ENCODE measurements at places on chromosomes 7 and 10.

DNA sequence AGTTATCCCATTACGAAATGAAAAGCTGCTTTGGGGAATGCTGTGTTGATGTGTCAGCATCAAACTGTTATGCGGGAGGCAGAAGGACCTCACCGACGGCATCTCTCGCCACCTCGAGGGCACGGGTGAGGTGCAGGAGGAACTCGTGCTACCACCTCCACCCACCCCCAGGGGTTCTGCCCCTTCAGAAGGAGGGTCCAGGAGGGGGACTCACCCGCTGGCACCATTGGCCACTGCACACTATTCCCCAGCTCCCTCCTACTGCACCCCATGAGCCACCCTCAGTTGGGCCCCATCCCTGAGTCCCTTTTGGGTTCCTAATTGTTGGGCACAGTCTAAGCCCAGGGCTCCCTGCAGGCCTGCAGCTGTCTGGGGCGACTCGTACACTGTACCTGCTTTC lies 236.6 kb downstream of the PTPRN2 start:
- no peak for DNase-seq

DNA sequence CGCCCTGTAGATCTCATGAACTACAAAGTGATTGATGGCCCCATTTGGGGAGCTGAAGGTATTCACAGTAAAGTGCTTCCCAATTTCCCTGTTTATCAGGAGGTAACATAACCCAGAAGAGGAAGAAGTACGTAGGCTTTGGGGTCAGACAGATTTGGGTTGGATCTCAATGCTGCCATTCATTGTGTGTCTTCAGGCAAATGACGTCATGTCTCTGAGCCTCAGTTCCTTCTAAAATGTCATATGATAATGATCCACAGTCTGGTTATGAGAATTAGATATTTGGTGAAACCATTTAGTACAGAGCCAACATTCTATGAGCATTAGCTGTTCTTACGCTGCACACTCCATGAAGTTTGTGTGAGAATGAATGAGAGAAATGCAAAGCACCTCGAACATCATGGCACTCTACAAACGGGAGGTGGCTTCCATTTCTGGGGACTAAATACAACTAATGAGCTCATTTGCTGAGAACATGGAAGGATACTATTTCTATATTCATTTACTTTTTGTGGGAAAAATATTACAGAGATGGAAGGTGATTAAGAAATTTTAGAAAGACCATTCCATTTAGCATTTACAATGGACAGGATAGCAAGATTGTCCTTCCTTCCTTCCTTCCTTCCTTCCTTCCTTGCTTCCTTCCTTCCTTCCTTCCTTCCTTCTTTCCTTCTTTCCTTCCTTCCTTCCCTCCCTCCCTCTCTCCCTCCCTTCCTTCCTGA lies 13.8 kb upstream of the JCAD start:
- no peak for DNase-seq

- DNase-seq = no peak
Measured at GRCh38 chr10:26430641-26431163, 7.4 kb upstream of the APBB1IP start.

- DNase-seq = no peak
Measured at GRCh38 chr10:32909456-32909855, 48.6 kb downstream of the ITGB1 start.

- DNase-seq = no peak
Measured at GRCh38 chr7:48084727-48085432, 4.2 kb upstream of the UPP1 start.

DNA sequence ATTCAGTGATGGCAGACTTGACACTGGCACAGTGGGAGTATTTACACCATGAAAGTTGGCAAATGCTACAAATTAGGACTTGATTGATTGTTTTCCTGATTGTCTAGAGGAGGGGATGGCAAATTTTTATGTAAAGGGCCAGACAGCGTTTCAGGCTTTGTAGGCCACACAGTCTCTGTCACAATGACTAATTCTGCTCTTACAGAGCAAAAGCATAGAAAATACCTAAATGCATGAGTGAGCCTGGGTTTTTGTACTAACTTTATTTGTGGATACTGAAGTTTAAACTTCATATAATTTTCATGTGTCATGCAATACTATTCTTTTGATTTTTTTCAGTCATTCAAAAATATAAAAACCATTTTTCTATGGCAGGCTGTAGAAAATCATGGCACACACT lies 9.0 kb upstream of the ARMS2 start:
- DNase-seq = no peak

DNA sequence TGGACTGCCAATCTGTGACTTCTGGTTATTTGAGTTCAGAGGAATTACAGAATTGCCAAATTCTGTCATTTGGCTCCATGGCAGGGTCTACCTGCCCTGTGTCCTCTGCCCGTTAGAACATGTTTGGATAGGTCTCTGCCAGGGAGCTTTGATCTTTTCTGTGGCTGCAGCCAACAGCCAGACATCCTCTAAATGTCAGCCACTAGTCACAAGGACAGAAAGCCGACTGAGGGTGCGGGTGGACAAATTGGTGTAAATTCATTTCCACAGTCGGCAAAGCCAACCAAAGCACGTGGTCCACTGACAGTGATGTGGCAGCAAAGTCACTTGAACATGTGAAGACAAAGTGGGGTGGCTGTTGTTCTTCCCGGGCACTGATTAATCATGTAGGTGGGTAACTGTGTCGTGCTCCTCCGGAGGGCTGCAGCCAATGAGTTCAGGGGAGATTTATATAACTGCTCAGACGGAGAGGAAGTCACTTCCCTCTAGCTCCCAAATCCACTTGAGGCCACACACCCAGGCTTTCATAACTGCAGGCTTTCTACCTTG lies 26.7 kb upstream of the CAMK1D start:
- no peak for DNase-seq

- no peak for DNase-seq
Measured at GRCh38 chr10:118210276-118210675, 131.8 kb downstream of the FAM204A start.

- no peak for DNase-seq
Measured at GRCh38 chr7:101402081-101402779, 39.6 kb downstream of the COL26A1 start.

GRCh38 chr10:121524157-121524817 lies 74.0 kb downstream of the FGFR2 start:
- DNase-seq = no peak

GRCh38 chr7:7769710-7770627 lies 51.6 kb upstream of the RPA3 start:
- DNase-seq = no peak

DNA sequence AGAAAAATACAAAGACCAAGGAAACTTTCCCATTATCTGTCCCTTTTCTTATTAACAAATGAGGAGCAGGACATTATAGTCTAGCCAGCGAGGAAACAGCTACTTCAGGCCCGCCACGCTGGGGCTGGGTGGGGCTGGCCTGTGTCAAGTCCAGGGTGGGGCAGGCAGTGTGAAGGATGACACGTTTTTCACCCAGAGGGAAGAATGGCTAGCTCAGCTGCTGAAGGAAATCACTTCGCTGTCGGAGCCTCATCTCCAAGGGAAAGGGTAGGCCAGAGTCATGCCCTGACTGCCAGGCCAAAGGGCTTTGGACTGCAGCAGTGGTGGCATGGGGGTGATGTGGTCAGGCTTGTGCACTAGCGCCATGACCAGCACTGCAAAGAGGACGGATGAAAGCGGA lies 24.4 kb downstream of the COL13A1 start:
- DNase-seq = no peak

DNA sequence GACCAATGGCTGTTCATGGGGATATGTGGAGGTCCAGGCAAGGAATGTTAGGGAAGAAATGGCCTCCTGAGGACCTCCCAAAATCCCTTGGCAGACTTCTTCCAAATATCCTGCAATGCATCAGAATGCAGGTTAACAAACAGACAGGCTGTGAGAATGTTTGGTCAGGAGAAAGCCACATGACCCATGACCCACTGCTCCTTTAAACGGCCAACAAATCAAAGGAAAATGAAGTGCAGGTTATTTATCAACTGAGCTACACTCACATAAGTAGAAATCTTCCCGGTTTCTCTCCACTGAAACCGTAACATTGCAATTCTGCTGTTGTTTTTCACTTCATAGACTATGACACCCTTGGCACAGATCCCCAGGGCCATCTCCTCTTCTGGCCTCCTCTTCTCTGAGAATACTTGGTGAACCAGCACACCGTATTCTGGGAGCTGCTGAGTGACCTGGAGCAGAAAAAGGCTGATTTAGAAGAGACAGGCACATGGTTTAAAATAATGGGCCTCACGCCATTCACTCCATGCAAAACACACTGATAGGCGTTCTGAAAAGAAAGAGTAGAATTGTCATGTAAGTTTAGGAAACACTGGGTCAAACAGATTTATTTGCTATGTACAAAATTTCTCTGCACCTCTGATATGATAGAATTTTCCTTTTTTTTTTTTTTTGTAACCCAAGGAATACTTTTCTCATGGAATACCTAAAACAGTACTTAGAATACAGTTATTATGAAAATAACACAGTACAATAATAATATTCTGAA lies 67.8 kb downstream of the FRMPD2 start:
- no peak for DNase-seq

GRCh38 chr7:14521183-14521582 lies 381.4 kb downstream of the DGKB start:
- no peak for DNase-seq

DNA sequence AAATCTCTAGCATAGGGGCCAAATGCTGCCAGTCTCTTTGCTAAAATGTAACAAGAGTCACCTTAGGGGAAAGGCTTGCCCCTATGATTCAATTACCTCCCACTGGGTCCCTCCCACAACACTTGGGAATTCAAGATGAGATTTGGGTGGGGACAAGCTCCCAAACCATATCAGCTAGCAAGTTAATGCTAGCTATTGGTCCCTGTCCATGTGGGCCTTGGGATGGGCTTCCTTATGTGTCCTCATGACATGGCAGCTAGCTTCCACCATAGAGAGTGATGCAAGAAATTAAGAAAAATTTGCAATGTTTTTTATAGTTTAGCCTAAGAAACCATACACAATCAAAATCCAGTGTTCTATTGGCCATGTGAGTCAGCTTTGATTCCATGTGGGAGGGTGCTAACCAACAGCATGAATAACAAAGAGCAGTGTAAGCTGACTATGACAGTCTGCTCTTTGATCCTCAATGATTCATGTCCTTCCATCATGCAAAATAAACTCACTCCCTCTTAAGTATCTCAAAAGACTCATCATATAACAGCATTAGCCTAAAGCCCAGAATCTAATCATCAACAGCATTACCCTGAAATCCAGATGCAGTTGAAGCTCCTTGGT lies 21.7 kb upstream of the ZNF365 start:
- DNase-seq = no peak

- no peak for DNase-seq
Measured at GRCh38 chr7:137146012-137146455, 197.5 kb downstream of the PTN start.

- no peak for DNase-seq
Measured at GRCh38 chr10:124696446-124697392, 47.5 kb downstream of the FAM53B start.

GRCh38 chr7:35694161-35694783 lies 663 bp downstream of the HERPUD2 start:
- DNase-seq = no peak

DNA sequence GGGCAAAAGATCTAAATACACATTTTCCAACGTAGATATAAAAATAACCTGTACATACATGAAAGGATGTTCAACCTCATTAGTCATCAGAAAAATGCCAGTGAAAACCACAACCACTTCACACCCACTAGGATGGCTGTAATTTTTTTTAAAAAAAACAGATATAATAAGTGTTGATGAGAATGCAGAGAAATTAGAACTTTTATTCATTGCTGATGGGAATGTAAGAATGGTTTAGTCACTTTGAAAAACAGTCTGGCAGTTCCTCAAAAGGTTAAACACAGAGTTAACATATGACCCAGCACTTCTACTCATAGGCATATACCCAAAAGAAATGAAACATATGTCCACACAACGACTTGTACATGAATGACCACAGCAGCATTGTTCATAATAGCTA lies 32.3 kb upstream of the PRKCQ start:
- DNase-seq = no peak

GRCh38 chr10:62186999-62187675 lies 81.5 kb downstream of the RTKN2 start:
- DNase-seq = no peak

- no peak for DNase-seq
Measured at GRCh38 chr10:35299016-35299415, 37.3 kb upstream of the CCNY start.

DNA sequence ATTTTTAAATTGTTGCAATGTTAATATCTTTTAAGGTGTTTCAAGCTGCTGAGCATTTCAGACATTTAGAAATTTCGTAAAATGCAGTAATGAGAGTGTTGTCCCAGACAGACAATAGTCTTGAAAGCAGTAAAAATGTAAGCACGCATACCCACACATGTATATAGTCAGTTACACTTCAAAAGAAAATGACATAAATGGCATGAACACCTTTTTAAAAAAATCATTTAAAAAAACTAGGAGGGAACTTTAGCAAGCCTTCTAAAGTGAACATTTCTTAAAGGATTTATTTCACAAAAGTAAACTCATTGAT lies 51.0 kb downstream of the CPED1 start:
- DNase-seq = no peak

DNA sequence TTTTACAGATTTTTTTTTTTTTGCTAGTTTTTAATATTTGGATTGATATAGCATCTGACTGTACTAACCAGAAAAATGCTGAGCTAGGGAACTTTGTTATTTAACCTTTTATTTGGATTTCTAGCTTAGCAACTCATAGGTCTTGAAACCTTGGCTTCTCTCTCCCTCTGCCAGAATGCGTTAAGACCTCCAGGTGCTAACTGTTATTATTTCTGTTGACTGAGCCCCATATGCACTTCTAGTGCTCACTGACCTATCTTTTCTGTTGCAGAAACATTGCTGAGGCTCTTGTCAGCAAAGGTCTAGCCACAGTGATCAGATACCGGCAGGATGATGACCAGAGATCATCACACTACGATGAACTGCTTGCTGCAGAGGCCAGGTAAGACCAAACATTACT lies 143.6 kb downstream of the LRRC4 start:
- DNase-seq = no peak

- no peak for DNase-seq
Measured at GRCh38 chr10:114970515-114970914, 32.5 kb downstream of the TRUB1 start.

DNA sequence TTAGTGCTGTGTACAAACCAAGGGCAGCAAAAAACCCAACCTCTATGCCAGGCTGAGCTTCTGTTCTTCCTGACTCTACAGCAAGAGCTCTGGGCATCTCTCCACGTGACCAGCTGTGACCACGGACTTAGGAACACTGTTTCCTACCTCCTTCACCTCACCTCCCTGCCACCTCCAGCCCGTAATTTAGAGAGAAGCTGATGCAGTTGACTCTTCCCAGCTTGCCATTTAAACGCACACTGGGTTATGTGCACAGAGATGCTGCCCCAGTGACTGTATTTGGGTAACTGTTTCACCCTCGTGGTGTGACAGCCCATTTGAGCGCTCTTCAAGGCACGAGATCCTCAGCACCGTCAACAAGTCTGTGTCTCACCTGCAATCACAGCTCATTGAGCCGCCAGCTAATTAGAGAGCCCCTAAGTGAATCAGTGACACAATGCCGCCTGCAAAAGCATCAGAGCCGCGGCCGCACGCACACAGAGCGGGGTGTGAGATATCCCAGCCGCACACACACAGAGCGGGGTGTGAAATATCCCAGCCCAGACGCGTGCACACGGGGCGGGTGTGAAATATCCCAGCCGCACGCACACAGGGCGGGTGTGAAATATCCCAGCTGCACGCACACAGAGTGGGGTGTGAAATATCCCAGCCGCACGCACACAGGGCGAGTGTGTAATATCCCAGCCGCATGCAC lies 319.7 kb downstream of the PTPRN2 start:
- DNase-seq = no peak

GRCh38 chr7:28745351-28745750 lies 212.8 kb downstream of the TRIL start:
- no peak for DNase-seq

All from cortex of kidney (tissue), 1 donor.